ENCODE measurements at places on chromosomes 5 and 9. TPM values are rescaled to one million over a fixed set of nuclear protein-coding genes. Genes with fewer than 3 reads are reported as not detected.

Gene CYSRT1
- total RNA-seq, result not detected

Gene CACFD1
- total RNA-seq, result 25.4 TPM

Gene GRXCR2
- not detected for total RNA-seq

Gene EXOSC3
- total RNA-seq, result 47.8 TPM

Gene GDF9
- total RNA-seq, result 0.26 TPM

Gene TPM2
- total RNA-seq, result 75.8 TPM

Gene SCGB3A2
- not detected for total RNA-seq

Gene DDX4
- total RNA-seq, result not detected

Gene PCDHA11
- 3.6 TPM for total RNA-seq

Gene SHOC1
- 0.26 TPM for total RNA-seq

Gene QRFP
- not detected for total RNA-seq

Gene SPINK7
- not detected for total RNA-seq

- DNase-seq, result peak; percentile 33
Measured at GRCh38 chr5:180289966-180290365, 1.9 kb downstream of the MAPK9 start.

- peak; percentile 23 for DNase-seq
Measured at GRCh38 chr9:9790216-9790872, 822.5 kb downstream of the PTPRD start.

DNA sequence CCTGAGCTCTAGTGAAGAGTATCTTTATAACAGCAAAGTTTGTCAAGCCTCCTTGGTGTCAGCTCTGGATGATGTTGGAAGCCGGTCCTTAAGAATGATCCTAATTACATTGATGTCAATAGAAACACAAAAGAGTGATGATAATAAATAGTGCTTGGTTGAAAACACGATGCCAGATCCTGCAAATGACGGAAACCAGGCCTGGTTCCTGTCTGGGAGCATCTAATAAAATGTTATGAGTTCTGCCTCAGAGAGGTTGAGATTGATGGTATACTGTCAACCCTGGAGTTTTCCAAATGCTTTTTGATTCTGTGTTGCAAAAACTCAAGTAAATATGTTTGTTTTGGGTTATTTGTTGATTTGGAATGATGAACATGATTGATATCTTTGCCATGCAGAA lies 23.3 kb downstream of the HMHB1 start:
- DNase-seq, result no peak

- no peak for DNase-seq
Measured at GRCh38 chr5:4720831-4721230, 419.3 kb upstream of the ADAMTS16 start.

- no peak for DNase-seq
Measured at GRCh38 chr9:95819636-95820035, 55.9 kb upstream of the ERCC6L2 start.

GRCh38 chr5:100469767-100470166 lies 65.4 kb upstream of the FAM174A start:
- DNase-seq, result no peak

- no peak for DNase-seq
Measured at GRCh38 chr9:3434594-3434993, 91.2 kb downstream of the RFX3 start.

DNA sequence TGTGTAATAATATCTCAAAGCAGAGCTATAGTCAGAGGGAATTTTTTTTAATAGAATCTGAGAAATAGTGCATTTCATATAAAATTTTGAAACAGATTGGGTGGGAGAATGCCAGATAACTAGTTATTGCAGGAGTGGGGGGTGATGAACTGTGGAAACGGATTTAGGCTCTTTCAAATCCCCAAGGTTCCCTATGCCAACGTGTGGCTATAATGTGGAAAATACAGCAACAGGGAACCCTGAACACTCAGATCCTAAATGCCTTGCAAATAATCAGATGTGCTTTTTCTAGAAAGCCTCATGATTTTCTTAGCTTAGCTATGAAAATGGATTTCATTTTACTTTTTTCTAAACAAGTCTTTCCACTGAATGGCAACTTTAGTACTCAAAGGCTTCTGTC lies 180.5 kb upstream of the DMAC1 start:
- no peak for DNase-seq

DNA sequence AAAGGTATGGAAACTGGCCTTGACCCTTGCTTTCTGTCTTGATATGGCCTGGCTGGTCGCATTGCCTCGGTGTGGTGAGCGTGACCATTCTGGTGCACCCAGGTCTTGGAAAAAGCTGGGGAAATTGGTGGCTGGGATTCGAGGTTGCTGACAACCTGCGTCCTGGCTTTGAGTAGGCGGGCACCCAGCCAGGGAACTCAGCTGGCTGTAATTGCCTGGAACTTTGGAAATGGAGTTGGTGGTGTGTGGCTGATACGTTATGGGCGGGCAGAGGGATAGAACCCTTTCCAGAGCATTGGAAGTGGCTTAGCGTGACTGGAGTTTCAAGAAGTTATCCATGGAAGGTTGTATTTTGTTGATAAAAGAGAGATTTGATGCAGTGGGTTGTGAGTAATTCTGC lies 35.2 kb downstream of the KCNMB1 start:
- no peak for DNase-seq

GRCh38 chr5:109060378-109061025 lies 312.8 kb downstream of the FER start:
- DNase-seq, result no peak

- no peak for DNase-seq
Measured at GRCh38 chr9:35107297-35108290, 4.7 kb upstream of the STOML2 start.

DNA sequence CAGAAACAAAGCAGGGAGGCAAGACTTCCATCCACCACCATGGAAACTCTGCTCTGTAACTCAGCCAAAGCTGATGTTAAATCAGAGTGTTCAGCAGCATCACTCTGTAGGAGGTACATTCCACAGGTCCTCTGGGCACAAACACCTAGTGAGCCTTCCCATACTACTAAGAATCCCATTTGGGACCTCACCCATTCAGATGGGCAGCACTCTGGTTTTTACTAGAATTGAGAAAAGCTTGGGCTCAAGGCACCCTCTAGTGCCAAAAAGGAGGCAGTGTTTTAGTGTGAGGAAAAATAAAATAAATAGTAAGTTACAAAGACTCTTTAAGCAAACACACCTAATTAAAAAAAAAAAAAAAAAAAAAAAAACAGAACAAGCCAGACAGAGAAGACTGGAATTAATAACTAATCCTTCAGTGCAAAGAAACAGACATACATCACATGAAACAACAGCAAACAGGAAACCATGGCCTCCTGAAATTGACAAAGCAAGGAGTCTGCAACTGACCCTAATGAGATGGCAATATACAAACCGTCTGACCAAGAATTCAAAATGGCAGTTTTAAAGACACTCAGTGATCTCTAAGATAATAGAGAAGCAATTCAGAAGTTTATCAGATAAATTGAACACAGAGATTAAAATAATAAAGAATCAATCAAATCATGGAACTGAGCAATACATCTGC lies 159.5 kb downstream of the GNA14 start:
- no peak for DNase-seq

- DNase-seq, result no peak
Measured at GRCh38 chr5:41794471-41794870, 75.8 kb downstream of the OXCT1 start.

DNA sequence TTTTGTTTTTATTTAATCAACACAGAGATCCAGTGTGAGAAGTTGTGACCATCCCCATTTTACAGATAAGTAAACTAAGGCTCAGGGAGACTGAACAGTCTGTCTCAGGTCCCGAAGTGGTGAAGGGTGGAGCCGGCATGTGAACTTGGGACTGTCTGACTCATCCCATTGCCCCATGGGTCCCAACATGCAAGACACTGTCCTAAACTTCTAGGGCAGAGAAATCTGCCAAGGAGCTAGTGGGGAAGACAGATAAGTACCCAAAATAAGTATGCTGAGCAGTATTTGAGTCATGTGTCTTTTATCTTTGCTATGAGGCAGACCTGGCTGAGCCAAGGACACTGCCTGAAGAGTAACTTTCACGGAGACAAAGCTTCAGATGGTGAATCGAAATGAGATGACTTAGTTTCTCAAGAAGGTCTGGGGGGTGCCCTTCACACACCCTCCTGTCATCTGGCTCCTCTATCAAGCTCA lies 64.3 kb upstream of the SLC25A51 start:
- peak; percentile 21 for DNase-seq

GRCh38 chr5:89397096-89397495 lies 514.1 kb upstream of the MEF2C start:
- no peak for DNase-seq

- no peak for DNase-seq
Measured at GRCh38 chr9:34546102-34546833, 23.5 kb upstream of the ENHO start.
